ENCODE measurements at places on chromosomes 5 and 9.
A peak's percentile ranks its signal among the peaks of the same experiment; 100 is the strongest.

DNA sequence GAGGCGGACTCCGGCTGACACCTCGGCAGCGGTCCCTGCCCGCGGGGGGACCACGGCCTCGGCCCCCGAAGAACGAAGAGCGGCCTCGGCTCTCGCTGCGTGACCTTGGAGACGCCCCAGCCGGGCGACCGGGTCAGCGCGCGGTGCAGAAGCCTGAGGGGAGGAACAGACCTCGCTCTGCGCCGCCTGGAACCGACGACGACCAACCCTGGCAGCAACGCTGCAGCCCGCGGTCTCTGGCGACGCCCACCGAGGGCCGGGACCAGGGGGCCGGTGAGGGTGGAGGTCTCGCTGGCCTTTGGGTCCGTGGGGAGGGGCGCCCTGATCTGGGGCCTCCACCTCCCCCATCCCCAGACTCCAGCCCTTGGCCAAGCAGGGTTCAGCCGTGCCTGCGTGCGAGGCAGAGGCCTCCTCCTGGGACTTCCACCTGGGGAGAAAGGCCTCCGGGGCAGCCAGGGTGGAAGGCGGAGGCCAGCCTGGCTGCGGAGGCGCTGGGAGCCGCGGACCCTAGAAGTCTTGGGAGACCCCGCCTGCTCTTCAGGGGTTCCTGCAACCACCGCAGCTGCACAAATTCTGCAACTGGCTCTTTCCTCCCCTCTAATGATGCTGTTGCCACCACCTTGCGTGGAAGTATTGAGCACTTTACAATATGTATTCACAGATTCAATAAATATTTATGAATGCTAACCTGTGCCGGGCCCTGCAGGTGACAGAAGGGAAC lies 44.3 kb upstream of the SLC12A7 start:
- DNase-seq, result no peak

DNA sequence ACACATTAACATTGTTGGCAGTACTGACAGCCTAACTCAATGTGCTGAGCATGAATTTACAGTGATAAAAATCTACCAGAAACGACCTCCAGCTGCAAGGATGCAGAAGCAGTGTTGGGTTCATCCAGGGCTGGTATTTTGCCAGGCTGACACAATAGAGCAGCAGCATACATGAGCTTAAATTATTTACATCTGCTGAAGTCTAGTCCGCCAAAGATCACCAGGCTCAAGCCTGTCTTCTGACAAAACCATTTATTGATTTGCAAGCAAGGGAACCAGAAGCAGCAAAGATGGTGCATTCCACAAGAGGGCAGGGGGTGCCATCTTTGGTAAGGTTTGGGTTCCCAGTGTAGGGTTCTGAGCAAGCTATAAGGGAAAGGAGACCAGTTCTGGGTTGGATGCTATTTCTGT lies 8.7 kb upstream of the C5orf34 start:
- no peak for DNase-seq

GRCh38 chr5:149213264-149213880 lies 58.3 kb upstream of the AFAP1L1 start:
- DNase-seq, result no peak

DNA sequence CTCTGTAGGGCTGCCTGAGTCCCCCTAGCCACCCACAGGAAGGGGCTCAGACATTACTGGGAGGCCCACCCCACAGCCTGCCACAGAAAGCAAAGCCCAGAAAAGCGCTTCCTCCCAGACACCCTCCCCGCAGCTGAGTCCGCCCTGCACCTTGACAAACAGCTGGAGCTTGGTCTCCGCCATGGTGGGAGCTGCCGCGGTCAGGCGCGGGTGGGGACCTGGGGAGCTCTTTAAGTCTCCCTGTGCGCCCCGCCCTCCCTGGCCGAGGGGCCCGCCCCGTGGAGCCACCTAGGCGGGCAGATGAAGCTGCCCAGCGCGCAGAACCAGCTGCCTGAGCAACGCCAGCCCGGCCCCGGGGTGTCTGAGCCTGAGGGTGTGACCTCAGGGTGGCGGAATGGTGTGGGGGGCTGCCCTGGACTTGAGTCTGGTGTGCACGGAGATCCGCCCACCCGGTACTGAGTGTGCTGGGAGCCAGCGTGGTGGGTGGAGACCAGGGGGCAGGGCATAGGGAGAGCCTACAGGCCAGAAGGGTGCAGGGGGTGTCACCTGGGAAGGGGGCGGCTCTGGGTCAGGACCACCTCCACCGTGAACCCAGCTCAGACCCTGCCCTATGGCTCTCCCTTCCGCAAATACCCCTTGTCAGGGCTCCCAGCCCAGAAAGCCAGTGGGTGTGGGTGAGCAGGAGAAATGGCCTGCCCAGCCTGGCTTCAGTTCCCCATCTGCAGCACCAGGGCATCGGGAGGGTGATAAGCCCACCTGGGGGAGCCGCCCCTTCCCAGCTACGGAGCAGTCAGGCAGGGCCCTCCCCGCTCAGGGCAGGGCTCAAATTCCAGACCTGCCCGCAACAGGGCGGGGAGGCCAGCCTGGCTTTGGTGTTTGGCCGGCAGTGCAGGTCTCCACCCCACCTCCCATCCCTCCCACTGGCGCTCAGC lies at the start of gene CLIC3:
TSS of gene CLIC3 (minus strand) at position 208 of the 932 bp plus-strand sequence. CDS start at position 183, 25 bp downstream.
- no peak for DNase-seq

GRCh38 chr5:28703651-28704260 lies 1665.4 kb upstream of the CDH9 start:
- DNase-seq, result no peak

DNA sequence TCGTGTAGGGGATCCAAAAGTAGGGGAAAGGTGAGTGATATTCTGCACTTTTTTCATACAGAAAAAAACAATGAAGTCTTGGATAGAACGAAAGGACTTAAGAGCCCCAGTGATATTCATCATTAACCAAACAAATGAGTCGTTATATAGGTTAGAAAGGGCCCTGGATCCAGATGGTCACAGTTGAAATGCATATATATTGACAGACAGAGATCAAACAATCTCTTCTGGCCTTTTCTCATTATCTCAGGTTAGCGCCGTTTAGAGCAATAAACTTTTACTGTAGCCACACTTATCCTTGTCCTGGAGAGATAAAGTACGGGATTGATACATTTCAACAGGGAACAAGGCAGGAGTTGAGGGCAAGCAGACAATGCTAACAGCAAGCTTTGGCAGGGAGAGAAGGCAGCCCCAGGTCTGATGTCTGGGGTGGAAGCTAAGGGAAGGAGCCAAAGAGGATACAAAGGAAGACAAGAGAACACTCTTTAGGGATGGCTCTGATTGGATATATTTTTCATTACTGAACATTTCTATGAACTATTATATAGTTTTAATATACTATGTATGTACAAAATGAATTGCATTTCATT lies 77.0 kb downstream of the LIFR start:
- DNase-seq, result no peak

- no peak for DNase-seq
These were observed 58.1 kb downstream of the CDO1 start for GRCh38 chr5:115758356-115758755.

DNA sequence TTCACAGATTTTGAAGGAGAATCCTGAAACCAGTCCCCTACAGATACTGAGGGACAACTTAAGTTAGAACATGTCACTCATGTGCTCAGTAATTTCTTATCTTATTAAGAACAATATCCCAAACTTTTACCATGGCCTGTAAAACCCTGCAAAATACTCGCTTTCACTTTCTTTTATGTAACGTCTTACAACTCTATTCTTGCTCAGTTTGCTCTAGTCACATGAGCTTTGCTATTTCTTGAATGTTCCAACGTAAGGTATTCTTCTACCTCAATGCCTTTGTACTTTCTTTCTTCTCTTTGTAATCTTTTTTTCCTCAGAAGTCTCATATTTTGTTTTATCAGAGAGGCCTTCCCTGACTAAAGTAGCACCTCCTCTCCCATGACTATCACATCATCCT lies 14.1 kb downstream of the TMEM38B start:
- no peak for DNase-seq

DNA sequence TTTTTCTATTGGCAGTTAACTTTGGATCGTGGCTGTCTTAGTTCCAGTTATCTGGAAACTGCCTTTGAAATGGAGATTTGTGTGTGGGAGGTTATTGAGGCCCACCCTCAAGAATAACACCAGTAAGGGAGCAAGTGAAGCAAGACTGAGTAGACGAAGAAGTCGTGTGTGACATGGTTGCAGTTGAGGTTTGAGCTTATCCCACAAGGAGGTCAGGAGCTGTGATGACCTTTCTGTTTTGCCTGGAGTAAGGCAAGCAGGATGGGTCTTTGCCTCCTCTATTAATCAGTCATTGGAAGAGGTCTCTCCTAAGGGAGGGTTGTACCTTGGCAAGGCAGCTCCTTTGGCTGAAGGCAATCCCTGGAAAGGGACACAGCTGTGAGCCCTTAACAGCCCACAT lies 49.6 kb upstream of the CTXN3 start:
- DNase-seq, result no peak

DNA sequence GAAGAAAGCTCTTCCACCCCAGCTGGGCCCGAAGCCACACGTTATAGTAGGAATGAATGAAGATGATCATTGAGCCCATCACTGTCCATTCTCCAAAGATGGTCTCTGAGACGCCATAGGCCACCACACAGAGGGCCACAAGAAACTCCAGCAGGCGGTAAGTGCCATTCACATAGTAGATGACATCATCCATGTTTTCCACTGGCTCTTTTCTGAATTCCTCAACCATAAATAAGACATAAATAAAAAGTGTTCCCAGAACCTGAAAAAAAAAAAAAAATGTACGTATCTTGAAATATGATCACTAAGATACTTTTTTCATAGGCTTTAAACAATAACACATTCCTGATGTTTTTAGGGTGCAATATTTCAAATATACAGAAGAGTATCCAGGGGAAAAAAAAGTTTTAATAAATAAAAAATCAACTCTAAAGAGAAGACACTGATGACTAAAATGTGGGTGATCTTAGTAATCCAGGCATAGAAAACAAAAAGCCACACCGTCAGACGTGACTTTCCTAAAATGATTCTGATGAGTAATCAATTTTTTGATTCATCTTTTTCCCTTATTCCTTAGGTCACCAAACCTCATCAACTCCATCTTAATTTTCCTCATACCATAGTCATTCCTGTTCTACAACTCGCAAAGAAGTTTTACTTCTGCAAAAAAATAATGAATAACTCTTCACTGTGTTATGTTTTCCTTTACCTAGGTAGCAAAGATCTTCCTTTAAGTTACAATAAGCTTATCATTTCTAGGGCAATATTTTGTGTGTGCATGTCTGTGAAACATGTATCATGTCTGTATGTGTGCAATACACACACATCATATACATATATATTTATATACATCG lies 47.8 kb downstream of the RNF145 start:
- no peak for DNase-seq

DNA sequence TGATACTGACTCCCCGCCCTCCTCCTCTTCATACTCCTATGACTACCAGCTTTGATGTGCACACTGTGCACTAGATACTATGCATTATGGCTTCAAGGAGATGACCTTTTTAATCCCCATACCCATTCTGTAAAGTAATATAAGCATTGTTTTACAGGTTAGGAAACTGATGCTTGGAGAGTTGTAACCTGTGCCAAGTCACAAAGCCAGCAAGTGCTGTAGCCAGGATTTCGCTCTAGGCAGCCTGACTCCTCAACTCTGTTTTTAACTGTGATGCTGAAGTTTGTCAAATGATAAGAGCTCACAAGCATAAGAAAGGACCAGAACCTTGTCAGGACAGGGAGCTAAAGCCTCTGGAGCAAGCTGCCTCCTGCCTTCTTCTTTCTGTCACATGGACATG lies 461.3 kb downstream of the TMEM232 start:
- DNase-seq, result no peak

- DNase-seq, result no peak
These were observed 13.0 kb upstream of the C9orf72 start for GRCh38 chr9:27586304-27586703.

DNA sequence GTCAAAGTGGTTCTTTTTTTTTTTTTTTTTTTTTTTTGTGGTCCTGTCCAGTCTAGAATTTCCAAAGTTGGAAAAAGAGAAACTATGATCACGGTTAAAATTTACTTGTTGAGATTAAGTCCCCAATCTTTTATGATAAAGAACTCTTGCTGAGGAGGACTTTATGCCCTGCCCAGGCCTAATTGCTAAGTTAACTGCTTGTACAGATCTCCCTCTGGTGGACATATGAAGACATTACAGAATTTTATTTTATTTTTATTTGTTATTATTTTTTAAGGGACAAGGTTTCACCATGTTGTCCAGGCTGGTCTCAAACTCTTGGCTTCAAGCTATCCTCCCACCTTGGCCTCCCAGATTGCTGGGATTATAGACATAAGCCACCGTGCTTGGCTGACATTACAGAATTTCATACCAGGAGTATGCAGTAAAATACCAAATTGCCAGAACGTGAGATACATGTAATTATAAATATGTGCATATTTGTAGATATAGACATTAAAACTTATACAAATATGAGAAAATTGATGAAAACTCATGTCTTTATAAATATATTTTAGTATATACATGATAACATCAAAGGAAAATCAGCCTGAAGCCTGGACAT lies 91.2 kb downstream of the RFK start:
- peak; percentile 79 for DNase-seq

GRCh38 chr5:170427672-170428236 lies 38.6 kb upstream of the KCNMB1 start:
- peak; percentile 11 for DNase-seq
